ENCODE measurements at places on chromosomes 1 and 21.
A peak's percentile ranks its signal among the peaks of the same experiment; 100 is the strongest.

- no peak for DNase-seq
Observed at GRCh38 chr1:4699376-4700301, 45.2 kb downstream of the AJAP1 start.

GRCh38 chr21:32155226-32155625, 123.6 kb downstream of the MIS18A start:
- DNase-seq: no peak

GRCh38 chr1:27007909-27008582, 4.6 kb downstream of the TENT5B start:
- no peak for DNase-seq

DNA sequence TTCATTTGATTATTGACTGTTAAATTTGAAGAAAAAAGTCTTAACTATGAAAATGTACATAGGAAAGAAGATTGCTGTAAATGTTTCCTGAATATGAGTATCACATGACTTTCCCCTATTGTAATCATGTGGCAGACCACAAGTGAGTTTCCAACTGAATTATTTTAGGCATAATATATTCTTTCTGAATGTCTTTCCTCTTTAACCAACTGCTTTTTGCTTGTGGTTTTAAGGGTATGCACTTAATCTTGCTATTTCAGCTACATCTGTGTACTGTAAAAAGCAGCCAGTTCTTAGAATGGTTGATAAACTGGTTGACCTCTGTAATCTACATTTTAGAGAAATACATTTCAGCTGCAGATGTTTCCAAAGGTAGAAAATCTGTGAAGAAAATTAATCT, 400.7 kb downstream of the NEGR1 start:
- no peak for DNase-seq

GRCh38 chr21:33069645-33069993, 322 bp upstream of the OLIG1 start:
- no peak for DNase-seq

GRCh38 chr1:24567792-24568388, 12.0 kb downstream of the NCMAP start:
- no peak for DNase-seq

DNA sequence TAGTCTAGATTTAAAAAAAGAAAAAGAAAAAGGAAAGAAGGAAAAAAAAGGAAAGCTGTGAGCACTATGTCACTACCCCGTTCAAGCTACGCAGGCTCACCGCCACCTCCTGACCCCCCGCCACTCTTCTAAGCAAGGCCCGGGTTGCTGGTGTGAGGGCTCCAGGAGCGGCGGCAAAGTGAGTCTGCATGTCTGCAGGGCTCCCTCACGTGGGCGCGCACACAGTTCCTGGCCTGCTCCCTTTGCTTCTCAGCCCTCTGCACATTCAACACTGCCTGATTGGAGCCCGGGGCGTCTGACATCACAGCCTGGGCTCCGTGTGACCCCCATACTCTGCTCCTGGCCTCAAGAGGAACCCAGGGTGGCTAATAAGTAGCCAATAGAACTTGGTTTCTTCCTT, 81.4 kb upstream of the TLR5 start:
- no peak for DNase-seq

- DNase-seq: no peak
Observed at GRCh38 chr1:88276163-88276562, 407.9 kb upstream of the PKN2 start.

DNA sequence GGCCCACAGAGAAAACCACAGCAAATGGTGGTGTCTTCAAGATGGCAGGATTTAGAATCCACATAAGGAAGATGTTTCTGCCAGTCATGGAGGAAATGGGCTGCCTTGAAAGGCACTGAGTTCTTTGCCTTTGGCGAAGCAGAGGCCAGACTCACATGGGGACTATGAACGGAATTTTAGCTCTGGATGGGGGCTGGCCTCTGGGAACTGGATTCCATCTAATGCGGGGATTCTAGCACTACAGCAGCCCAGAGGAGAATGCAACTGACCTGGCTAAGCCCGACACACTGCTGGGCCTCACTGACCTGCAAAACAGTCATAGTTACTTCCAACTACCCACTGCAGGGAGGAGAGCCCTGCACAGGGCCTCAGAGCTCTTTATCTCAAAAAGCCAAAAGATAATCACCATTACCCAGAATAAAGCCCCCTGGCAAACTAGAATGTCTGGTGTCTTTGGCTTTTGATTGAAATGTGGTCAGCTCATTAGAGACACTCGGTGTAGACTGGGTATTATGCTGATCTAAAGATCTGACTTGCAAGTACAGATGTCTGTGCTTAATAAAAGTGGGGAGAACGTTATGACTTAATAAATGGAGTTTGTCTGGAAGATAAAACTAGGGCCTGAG, 11.6 kb downstream of the HCRTR1 start:
- no peak for DNase-seq

GRCh38 chr1:248817065-248817464, 8.7 kb downstream of the SH3BP5L start:
- no peak for DNase-seq

GRCh38 chr1:31019401-31019800, 46.1 kb downstream of the PUM1 start:
- no peak for DNase-seq

- peak; percentile 28 for DNase-seq
Observed at GRCh38 chr21:34670220-34670961, 1.6 kb downstream of the CLIC6 start.

DNA sequence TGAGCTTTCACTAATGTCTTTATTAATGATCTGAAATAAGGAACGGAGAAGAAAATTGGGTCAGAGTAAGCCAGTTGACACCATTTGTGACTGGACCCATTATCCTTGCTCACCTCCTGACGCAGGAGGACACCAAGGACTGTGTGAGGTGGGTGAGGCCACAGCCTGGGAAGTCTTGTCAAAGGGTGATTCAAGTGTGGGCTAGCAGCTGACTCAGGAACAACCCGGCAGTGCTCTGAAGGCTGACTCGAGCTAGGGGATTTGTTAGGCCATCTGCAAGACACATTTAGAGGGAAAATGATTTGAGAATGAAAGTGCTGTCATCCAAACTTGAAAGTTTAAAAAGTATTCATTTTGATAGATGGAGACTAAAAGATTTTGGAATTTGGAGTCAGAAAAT, 21.2 kb downstream of the PRRX1 start:
- no peak for DNase-seq

GRCh38 chr1:107532318-107532717, 391.5 kb downstream of the NTNG1 start:
- DNase-seq: no peak

GRCh38 chr1:201876148-201876818, 12.4 kb upstream of the SHISA4 start:
- DNase-seq: no peak

GRCh38 chr1:182046763-182047162, 14.7 kb downstream of the ZNF648 start:
- no peak for DNase-seq

DNA sequence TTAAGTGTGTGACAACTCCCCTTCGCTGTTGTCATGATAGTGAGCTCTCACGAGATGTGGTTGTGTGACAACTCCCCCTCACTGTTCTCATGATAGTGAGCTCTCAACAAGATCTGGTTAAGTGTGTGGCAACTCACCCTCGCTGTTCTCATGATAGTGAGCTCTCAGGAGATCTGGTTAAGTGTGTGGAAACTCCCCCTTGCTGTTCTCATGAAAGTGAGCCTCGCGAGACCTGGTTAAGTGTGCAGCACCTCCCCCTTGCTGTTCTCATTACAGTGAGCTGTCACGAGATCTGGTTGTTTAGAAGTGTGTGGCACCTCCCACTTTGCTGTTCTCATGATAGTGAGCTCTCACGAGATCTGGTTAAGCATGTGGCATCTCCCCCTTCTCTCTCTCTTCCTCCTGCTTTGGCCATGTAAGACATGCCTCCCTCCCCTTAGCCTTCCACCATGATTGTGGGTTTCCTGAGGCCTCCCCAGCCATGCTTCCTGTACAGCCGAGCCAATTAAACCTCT, 25.1 kb upstream of the LSS start:
- peak; percentile 39 for DNase-seq

DNA sequence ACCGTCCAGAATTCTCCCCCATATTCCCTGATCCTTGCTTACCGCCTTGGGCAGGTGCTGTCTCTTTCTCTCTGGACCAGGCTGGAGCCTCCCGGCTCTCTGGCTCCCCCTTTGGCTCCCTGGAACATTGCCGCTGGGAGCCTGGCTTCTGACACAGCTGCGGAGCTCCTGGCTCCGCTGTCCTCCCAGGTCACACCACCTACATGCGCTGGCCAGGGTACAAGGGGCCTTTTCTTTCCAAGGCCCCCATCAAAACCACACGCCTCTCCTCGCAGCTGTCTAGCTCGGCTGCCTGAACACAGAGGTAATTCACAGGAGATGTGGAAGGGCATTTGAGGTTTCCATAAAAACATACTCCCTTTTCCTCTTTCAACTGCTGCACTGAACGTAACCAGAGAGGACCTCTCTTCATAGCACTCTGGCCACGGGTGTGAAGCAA, 7.5 kb upstream of the ZNF648 start:
- peak; percentile 46 for DNase-seq

DNA sequence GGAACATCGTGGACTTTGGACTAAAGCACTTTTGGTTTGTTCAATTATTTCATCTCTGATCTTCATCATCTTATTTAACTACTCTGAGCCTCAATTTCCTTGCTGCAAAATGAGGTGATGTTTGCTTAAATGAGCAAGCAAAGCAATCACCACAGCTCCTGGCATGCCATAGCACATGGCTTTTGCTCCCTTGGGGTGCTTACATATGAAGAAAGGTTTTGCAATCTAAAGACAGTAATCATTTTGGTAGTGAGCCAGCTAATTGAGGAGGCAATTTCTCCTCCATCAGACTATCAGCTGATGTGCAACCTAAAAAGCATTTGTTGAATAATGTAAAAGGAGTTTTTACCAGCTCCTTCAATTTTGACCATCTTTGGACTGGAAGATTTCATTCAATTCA, 68.8 kb upstream of the KCNJ15 start:
- no peak for DNase-seq

DNA sequence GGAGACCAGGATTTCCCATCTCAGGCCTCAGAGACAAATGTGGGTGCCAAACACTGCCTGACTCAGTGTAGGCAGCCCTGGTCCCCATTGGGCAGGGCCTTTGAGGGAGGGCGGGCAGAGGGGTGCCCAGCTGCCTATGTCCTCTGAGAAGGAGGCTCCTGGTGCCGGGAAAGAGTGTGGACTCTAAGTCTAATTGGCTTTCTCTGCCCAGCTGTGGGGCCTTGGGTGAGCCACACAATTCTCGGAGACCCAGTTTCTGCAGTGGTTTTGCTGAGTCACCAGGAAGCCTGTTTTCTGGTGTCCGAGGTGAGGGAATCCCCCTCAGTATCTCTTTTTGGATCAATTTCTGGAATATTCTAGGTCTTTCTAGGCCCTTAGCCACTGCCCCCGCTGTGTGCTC, 35.3 kb upstream of the ACTL8 start:
- no peak for DNase-seq

- DNase-seq: peak; percentile 53
Observed at GRCh38 chr1:66764994-66765578, 12.8 kb downstream of the DYNLT5 start.

- DNase-seq: no peak
Observed at GRCh38 chr1:62810420-62811274, 26.7 kb downstream of the ATG4C start.

DNA sequence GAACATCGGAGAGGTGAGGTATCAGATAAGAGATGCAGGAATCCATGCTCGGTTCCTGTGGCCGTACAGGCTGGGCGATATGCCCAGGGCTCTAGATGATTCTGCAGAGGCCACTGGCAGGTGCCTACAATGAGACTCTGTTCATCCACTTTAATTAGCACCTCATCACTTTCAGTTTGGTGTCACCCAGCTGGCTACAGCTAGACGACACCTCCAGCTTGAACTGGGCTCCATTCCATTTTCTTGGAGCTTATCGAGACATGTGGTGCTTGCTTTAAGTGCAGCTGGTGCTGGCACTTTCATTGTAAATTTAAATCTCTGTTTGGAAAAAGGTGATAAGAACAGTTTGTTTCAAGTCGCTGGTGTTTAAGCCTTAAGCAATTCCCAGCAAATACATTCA, 322.5 kb upstream of the ADGRL2 start:
- no peak for DNase-seq

- no peak for DNase-seq
Observed at GRCh38 chr21:42093991-42094421, 22.9 kb downstream of the UMODL1 start.

DNA sequence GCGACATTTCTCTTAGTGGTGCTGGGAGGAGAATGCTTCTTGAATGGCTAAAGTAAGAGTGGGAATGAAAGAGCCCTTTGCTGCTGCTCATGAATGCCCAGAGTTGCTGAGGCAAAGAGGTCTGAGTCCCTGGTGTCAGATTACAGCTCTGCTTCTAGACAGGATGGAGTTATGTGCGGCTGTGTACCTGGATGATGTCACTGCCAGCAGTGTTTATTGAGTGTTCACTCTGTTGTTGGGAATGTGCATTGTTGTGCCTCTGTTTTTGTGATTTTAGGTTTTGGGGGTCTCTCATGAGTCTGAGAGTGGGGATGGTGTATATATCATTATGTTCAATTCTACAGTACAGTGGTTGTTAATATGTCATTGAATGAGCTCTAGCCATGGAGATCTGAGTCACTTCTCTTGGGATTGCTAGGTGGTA, 2.7 kb downstream of the CDC14A start:
- DNase-seq: no peak

DNA sequence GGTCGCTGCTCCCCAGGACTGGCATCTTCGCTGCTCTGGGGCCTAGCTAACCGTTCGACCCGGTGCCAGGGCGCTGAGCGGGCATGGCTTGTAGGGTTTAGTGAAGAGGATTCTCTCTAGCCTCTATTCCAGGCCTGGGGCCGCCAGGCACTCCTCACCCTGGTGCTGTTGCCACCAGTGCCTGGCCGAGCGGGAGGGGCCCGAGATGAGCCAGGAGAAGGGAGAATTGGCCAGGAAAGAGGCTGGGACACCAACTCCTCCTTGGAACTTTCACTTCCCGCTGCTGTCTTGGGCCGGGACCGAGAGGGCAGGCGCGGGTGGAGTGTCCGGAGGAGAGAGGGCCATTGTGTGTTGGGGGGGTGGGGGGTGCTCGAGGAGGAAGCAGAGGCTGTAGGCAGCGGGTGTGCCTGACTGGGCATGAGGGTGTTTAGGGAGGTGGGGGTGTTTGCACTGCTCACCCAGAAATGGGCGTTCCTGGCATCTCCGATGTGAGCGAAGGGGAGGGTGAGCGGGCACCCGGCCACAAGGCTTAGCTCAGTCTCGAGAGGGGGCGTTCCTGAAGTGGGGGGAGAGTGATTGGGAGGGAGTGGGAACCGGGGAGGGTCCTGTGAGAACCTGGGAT, 772 bp downstream of the ADAM15 start:
- DNase-seq: peak; percentile 52

- no peak for DNase-seq
Observed at GRCh38 chr21:35603494-35603893, 456.8 kb downstream of the SETD4 start.

All from stimulated activated naive CD8-positive, alpha-beta T cell treated with anti-CD3 and anti-CD28 coated beads, Interleukin-15, Interleukin-2, amounts not matched to agents 100 U/mL and 50 U/mL, for 24 hours (primary cell).